ENCODE measurements at places on chromosomes 4 and X.

- DNase-seq: no peak
These were observed 250.5 kb upstream of the IGFBP7 start for GRCh38 chr4:57360681-57361080.

DNA sequence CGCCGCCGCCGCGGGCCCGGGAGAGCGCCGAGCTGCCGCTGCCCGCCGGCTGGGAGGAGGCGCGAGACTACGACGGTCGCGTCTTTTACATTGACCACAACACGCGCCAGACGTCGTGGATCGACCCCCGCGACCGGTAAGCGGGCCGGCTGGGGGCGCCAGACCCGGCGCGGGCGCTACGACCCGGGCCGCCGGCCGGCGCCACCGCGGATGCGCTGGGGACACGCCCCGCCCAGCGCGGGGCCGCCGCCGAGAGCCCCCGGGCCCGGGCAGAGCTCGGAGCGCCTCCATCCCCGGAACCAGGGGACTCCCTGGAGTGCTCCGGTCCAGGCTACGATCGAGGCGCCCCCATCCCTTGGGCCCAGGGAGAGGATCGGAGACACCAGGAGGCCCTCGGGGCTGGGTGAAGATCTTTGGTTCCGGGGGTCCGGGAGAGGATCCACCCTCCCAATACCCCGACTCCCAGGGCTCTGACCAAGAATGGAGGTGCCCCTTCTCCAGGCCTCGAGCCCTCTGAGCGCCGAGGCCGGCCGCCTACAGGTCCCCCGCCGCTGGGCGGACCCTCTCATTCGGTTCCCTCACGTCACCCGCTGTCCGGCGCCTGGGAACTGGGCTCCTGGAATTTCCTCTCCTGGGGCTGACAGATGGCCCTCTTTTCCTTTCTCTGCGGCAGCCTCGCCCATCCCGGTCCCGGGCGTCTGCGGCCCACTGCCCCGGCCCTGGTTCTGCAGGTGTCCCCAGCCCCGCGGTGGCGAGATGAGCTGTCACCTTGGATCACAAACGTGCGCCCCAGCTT is 48.8 kb downstream of the CLDN34 start:
- DNase-seq: no peak

- no peak for DNase-seq
These were observed 330.6 kb upstream of the F9 start for GRCh38 chrX:139199933-139200332.

DNA sequence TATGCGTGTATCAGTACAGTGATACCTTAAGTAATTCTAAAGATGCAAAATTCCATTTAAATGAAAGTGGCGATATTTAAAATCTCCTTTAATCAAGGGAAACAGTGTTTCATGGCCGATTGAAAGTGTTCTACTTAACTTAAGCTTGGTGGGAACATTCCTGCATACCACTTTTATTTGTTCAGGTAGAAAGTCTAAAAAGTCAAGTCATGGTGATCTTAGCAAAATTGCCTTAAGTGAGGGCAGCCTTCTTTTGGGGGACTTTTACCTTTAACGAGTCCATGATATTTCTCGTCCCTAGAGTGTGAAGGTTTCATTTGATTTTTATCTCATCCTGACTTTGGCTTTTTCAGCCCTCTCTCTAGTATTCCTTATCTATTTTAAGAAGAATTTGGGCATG is 149.2 kb downstream of the KDM6A start:
- no peak for DNase-seq

- DNase-seq: peak; percentile 80
These were observed 36.9 kb upstream of the SYTL4 start for GRCh38 chrX:100768679-100769338.

DNA sequence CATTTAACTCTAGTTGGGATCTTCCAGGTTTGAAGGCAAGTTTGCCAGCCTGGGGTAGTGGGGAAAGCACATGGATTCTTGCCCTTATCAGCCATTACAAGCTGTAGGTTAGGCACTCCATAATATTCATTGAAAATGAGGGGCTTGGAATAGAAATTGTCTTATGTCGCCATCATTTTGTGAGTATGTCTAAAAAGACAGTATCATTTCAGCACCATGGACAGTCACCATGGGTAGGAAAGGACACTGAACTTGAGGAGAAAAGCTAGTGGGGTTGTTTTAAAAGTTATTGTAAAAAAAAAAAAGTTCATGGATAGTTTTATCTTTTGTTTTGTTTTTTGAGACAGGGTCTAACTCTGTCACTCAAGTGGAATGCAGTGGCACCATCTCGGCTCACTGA is 356.1 kb downstream of the HNRNPD start:
- no peak for DNase-seq

- no peak for DNase-seq
These were observed 410.2 kb upstream of the CT83 start for GRCh38 chrX:116872931-116873330.

GRCh38 chr4:13750594-13750993 is 123.1 kb upstream of the BOD1L1 start:
- no peak for DNase-seq

DNA sequence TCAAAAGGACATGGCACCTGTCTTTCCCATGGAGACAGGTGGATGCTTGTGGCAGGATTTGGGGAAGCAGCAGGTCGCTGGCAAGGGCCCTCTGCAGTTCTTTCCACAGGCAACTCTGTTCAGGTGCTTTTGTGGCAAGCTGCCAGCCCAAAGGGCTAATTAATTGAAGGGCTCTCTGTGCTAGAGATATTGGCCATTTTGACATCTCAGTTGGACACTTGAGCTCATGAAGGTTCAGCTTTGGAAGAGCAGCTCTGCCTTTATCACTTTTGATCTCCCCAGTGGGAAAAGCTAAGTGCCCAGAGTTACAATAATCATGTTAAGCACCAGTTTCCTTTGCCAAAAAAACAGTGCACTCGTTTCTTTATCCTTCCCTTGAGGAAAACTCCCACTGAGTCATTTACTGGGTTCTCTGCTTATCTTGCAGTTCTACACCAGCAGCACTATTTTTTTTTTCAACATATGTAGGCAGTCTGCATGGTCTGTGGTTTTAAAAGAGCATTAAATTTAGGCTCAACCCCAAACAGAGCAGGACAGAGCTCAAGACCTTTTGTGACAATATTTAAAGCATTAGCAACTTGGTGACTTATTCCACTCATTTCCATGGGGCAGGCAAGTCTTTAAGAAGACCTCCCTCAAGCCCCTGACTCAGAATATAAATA is 336.4 kb upstream of the RASGEF1B start:
- DNase-seq: no peak

GRCh38 chr4:87912164-87913004 is 63.1 kb upstream of the SPP1 start:
- DNase-seq: no peak

GRCh38 chr4:16884673-16885460 is 13.6 kb downstream of the LDB2 start:
- no peak for DNase-seq

DNA sequence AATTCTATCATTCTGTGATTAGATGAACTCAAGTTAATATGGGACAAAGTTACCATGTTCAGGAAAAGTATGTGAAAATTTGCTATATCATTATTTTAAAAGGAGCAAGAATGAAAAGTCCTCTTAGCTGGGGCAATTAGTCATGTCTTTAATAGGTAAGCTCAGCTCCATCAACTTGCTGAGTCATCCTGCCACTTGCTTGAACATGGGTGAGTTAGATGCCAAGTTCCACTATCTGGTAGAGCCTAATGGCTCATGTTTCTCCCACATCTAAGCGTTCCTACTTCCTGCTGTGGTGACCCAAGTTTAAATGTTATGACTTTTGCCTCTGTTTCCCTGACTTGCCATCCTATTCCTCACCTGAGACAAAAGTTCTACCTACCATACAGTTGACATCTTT is 276.8 kb downstream of the ZNF674 start:
- DNase-seq: no peak

DNA sequence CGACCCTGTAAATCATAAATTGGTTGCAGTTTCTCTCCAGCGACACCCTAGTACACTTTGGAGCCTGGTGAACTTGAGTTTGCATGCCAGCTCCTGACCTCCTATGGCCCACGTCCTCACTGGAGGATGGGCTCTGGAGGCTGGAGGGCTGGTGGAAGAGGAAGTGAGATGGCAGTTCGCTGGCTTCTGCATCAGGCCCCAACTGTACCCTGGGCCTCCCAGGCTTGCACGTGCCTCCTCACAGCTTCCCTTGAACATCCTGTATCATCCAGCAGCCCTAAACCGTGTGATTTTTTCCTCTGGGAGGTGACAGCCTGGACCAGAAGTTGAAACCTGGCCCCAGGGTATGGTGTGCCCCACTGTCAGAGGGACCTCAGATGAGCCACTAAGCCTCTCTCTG is 78.5 kb downstream of the HTRA3 start:
- no peak for DNase-seq

- no peak for DNase-seq
These were observed 202.0 kb downstream of the ARAP2 start for GRCh38 chr4:36042122-36042970.

GRCh38 chr4:152083338-152083737 is 322.5 kb upstream of the GATB start:
- no peak for DNase-seq

GRCh38 chr4:150582146-150582872 is at the start of gene MAB21L2:
TSS of gene MAB21L2 (plus strand) at chr4:150582151. CDS start at chr4:150583030, 879 bp downstream.
- DNase-seq: no peak

DNA sequence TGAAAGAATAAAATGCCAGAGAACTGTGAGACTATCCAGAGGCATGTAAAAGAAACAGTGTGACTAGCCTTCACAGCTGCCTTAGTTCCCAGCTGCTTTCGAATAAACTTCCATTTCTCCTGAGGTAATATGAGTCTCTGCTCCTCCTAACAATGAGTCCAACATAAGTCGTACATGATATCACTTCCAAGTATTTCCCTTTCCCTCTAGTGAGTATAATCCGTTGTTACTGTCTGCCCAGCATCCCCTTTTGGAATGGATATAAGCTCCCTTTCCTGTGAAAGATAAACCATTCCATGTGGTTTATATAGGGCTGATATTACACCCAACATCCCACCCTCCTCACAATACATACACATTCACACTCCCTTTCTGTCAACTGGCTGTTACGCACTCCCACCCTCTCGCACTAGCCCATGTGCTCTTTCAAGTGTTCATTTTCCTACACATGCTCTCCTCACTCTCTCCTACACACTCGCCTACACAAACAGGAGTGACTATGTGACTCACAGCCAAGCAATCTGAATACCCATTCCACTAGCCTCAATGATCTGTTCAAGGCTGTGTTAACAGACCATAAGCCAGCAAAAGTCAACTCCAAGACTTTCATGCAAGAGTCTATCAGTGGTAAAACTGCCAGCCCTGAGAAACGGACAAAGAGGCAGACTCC is 5.0 kb downstream of the NAF1 start:
- no peak for DNase-seq

- no peak for DNase-seq
These were observed 4.5 kb downstream of the BST1 start for GRCh38 chr4:15707363-15707715.

DNA sequence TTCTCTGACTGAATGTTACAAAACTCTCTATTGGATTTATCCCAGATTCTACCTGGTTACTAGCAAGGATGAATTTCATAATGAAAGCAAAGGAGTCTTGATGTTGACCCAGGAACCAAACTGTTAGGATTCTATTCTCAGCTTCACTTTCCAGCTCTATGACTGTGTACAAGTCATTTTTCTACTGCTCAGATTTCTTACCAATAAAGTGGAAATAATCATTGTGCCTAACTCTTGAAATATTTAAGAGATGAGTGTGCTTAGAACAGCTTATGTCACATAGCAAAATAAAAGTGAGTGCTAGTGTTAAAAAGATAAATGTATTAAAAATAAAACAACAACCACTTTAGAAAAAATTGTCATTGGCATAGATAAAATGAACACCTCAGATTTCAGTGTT is 45.6 kb downstream of the EPHA5 start:
- no peak for DNase-seq

- no peak for DNase-seq
These were observed 17.6 kb upstream of the GK start for GRCh38 chrX:30635630-30636029.

DNA sequence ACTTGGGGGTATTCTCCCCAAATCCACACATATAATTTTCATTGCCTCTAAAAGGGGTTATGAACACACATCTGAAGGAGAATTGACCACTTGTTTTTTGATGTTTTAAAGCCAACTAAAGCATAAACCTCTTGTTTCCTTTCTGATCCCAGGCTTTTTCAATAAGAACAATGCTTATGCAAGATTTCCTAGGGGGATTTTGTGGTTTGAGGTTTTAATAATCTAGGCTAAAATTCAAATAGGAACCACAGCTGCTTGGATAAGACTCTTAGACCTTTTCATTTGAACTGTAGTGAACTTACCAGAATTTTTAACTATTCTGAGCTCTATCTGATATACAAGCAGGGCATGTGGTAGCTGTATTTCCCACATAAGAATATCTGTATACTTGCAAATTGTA is 651.1 kb downstream of the ANKRD50 start:
- DNase-seq: no peak

DNA sequence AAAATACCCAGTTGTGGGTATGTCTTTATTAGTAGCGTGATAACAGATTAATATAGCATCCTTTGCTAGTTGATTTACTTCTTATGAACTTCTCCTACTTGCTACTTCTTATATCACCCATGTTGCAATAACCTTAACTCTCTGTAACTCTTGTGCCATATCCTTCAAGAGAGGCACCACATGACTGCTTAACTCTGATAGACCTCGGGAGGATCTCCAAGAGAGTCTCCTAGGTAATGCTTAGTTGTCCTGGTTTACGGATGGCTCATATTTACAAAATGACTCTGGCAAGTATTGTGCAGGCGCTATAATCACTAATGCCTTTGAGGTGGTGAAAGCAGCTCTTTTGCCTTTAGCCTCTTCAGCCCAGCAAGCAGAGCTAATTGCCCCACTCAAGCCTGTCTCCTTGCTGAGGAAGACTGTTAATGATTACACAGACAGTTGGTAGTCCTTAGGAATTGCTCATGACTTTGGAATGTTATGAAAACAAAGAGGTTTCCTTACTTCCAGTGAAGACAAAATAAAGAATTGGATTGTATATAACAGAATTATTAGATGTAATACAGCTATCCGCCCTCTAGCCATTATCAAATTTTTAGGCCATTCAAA is 1305.8 kb downstream of the PCDH7 start:
- no peak for DNase-seq

- DNase-seq: no peak
These were observed 1056.3 kb upstream of the IGFBP7 start for GRCh38 chr4:58166490-58166889.

- DNase-seq: no peak
These were observed 60.9 kb downstream of the ADGRA3 start for GRCh38 chr4:22454955-22455354.

GRCh38 chr4:36317721-36318120 is 36.3 kb downstream of the DTHD1 start:
- no peak for DNase-seq

DNA sequence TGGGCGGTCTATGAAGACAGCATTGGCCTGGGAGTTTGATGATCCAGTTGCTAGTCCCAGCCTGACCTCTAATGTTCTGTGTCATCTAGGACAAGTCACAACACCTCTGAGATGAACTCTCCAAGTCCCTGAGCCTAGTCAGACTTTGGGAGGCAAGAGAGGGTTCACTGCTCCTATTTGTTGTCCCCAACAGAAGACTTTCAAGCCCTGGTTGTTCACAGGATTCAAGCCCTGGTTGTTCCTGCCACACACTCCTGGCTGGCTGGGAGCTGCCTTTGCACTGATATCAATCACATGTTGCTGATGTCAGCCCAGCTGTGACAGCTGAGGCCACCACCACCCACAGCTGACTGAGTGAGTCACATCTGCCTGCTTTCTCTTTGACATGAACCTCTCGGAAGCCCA is 253.2 kb upstream of the RASGEF1B start:
- peak; percentile 40 for DNase-seq
